ENCODE measurements at places on chromosomes 7 and 10. TPM values are rescaled to one million over a fixed set of nuclear protein-coding genes. Genes with fewer than 3 reads are reported as not detected.

GRCh38 chr7:35792873-35793489, 7.9 kb upstream of the SEPTIN7 start:
- H3K4me3 ChIP-seq, result no peak overlapping the region
- no peak overlapping the region for H3K27ac ChIP-seq
- DNase-seq, result no peak
- H3K36me3 ChIP-seq, result no peaks in the 10 kb centered on the region

GRCh38 chr7:141956084-141956483, 9.3 kb upstream of the CLEC5A start:
- H3K4me3 ChIP-seq, result no peak overlapping the region
- no peaks in the 10 kb centered on the region for H3K36me3 ChIP-seq
- no peaks in the 10 kb centered on the region for H3K27me3 ChIP-seq
- no peak for DNase-seq

DNA sequence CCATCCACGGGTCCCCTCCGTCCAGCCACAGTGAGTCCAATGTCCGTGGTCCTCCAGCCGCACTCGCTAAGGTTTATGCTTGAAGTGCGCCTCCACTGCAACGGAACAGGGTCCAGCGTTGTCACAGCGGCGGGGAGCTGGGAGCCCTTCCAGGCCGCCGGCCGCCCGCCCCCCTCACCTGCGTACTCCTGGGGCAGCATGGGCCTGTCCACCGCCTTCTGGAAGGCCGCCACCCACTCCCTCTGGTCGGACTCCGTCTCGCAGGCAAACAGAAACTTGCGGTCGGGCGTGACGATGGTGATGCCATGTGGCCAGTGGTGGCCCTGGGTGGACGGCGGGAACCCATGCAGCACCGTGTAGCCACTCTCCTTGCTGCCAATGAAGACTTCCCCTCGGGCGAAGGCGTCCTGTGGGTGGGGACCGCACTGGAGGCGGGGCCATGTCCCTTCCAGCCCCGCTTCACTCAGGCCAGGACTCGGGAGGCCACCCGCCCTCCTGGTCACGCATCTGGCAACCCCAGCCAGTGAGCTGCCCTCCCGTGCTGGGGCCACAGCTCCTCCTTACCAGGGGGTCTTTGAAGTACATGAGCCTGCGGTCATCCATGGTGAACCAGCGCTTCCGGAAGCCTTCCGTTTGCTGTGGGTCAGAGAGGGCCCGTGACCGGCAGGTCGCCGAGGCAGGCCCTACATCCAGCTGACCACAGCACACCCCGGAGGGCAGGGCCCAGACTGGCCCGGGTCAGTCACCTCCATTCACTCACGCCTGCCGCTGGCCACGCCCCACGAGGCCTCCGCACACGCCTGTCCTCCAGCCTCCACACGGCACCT, 22.7 kb downstream of the GET4 start:
- H3K4me1 ChIP-seq, result peaks cover 16% of the 10 kb centered on the region
- no peaks in the 10 kb centered on the region for H3K27me3 ChIP-seq
- H3K4me3 ChIP-seq, result no peak overlapping the region
- H3K27ac ChIP-seq, result no peak overlapping the region

- no peak for DNase-seq
- no peaks in the 10 kb centered on the region for H3K27me3 ChIP-seq
- H3K4me1 ChIP-seq, result no peaks in the 10 kb centered on the region
Measured at GRCh38 chr10:52523696-52524095, 209.6 kb downstream of the DKK1 start.

GRCh38 chr7:55100544-55101327, 81.9 kb downstream of the EGFR start:
- no peak for DNase-seq
- H3K27me3 ChIP-seq, result no peaks in the 10 kb centered on the region
- no peak overlapping the region for H3K4me3 ChIP-seq
- no peaks in the 10 kb centered on the region for H3K4me1 ChIP-seq
- H3K36me3 ChIP-seq, result no peaks in the 10 kb centered on the region

- no peak overlapping the region for H3K27ac ChIP-seq
- no peak for DNase-seq
- no peaks in the 10 kb centered on the region for H3K27me3 ChIP-seq
- no peak overlapping the region for H3K4me3 ChIP-seq
- no peaks in the 10 kb centered on the region for H3K36me3 ChIP-seq
Measured at GRCh38 chr10:126302826-126303665, 85.2 kb downstream of the ADAM12 start.

- peak; percentile 79 for DNase-seq
- peak overlapping the region; percentile 99 for H3K27ac ChIP-seq
- peak overlapping the region; percentile 79 for H3K4me3 ChIP-seq
- H3K4me1 ChIP-seq, result peaks cover 79% of the 10 kb centered on the region
- no peaks in the 10 kb centered on the region for H3K27me3 ChIP-seq
Measured at GRCh38 chr10:43396061-43396927, 12.7 kb downstream of the HNRNPF start.

DNA sequence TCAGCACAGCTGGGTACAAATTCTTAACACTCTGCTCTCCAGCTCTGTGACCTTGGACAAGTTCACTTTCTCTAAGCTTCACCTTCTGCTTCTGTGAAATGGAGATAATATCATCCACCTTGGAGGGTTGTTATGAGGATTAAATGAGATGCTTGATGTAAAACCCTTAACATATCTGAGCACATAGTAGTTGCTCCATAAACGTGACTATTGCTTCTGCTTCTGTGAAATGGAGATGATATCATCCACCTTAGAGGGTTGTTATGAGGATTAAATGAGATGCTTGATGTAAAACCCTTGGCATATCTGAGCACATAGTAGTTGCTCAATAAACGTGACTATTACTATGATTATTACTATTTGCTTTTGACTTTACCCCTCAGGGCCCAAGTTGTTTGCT, 14.6 kb downstream of the EPHB6 start:
- no peak for DNase-seq
- H3K27ac ChIP-seq, result no peak overlapping the region

DNA sequence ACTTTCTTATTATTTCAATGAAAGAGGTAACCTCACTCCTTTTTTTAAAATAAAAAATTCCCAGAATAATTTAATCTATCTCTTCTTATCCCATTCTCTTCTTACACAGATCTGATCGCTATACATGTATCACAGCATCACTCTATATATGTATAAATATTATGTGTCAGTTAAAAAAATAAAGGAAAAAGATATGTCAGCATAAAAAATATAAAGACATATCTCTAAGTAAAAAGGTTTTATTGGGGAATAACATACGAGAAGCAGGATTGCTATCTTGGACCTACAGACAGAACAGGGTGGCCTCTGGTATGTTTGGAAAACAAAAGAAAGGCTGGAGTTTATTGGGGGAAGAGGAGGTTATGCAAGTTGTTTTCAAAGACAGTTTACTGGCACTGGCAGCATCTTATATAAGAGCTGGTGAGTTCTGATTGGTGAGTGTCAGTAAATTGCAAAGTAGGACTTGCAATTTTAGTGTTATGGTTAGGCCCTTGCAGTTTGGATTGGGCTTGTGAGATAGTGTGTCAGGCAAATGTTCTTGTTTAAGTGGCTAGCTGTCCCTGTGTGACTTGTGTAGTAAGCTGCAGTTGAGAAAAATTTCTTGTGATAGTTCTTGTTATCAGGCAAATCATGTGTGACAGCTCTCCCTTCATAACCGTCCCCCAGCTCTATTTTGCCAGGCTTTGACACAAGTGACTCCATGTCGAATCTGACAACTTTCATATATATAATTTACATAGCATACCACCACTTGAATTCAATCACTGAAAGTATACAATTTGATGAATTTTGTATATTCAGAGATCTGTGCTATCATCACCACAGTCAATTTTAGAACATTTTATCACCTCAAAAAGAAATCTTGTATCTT, 118.2 kb downstream of the HBP1 start:
- H3K36me3 ChIP-seq, result no peaks in the 10 kb centered on the region
- DNase-seq, result peak; percentile 5
- no peak overlapping the region for H3K27ac ChIP-seq
- H3K4me3 ChIP-seq, result no peak overlapping the region
- H3K4me1 ChIP-seq, result peaks cover 6% of the 10 kb centered on the region
- no peaks in the 10 kb centered on the region for H3K27me3 ChIP-seq

FKBP9 gene
- total RNA-seq, result 41.5 TPM

GNGT1 gene
- not detected for total RNA-seq

PPP1R17 gene
- not detected for total RNA-seq
